ENCODE measurements at places on chromosomes 11 and 22. TPM values are rescaled to one million over a fixed set of nuclear protein-coding genes. Genes with fewer than 3 reads are reported as not detected.

ADAMTS15 gene
- 44.9 TPM for total RNA-seq

OR10D3 gene
- total RNA-seq, result not detected

MYBPC3 gene
- total RNA-seq, result not detected

OR51M1 gene
- total RNA-seq, result not detected

AMOTL1 gene
- total RNA-seq, result 44.1 TPM

TYMP gene
- 51.1 TPM for total RNA-seq

LSP1 gene
- 8.7 TPM for total RNA-seq

OR52H1 gene
- not detected for total RNA-seq

KCNJ4 gene
- total RNA-seq, result not detected

MUC2 gene
- total RNA-seq, result not detected

PGR gene
- total RNA-seq, result 0.49 TPM

FGF19 gene
- not detected for total RNA-seq

PIH1D2 gene
- total RNA-seq, result 0.32 TPM

C22orf42 gene
- total RNA-seq, result not detected

TMEM121B gene
- total RNA-seq, result under 0.01 TPM

OR5AR1 gene
- not detected for total RNA-seq

PANX3 gene
- not detected for total RNA-seq

SLC6A5 gene
- total RNA-seq, result not detected

ADORA2A gene
- total RNA-seq, result 6.8 TPM

MPZL3 gene
- total RNA-seq, result 0.49 TPM

SPON1 gene
- total RNA-seq, result 52.2 TPM

OR52W1 gene
- not detected for total RNA-seq

DNAJB7 gene
- not detected for total RNA-seq

OR2D2 gene
- total RNA-seq, result not detected

TUG1 gene
- 47.0 TPM for total RNA-seq

GP1BB gene
- 10.9 TPM for total RNA-seq

CST6 gene
- not detected for total RNA-seq

KRTAP5-9 gene
- not detected for total RNA-seq

MPPED2 gene
- not detected for total RNA-seq

ZNF215 gene
- total RNA-seq, result 3.1 TPM

GLYAT gene
- not detected for total RNA-seq

BTBD18 gene
- total RNA-seq, result not detected

LINC01488 gene
- total RNA-seq, result not detected

LAYN gene
- total RNA-seq, result 9.6 TPM

ANKRD49 gene
- total RNA-seq, result 15.3 TPM

RBMXL2 gene
- total RNA-seq, result not detected

METTL15 gene
- total RNA-seq, result 11.8 TPM

MYOD1 gene
- total RNA-seq, result not detected

TSSK2 gene
- not detected for total RNA-seq

APOA1 gene
- total RNA-seq, result 2.3 TPM

FREY1 gene
- total RNA-seq, result not detected

IGF2 gene
- 28.7 TPM for total RNA-seq

Data from cardiac atrium fibroblast (primary cell).